Heart right ventricle (tissue), 16 donors: ENCODE measurements at places on chromosomes 3 and 15. TPM values are rescaled to one million over a fixed set of nuclear protein-coding genes. Genes with fewer than 3 reads are reported as not detected.

DNA sequence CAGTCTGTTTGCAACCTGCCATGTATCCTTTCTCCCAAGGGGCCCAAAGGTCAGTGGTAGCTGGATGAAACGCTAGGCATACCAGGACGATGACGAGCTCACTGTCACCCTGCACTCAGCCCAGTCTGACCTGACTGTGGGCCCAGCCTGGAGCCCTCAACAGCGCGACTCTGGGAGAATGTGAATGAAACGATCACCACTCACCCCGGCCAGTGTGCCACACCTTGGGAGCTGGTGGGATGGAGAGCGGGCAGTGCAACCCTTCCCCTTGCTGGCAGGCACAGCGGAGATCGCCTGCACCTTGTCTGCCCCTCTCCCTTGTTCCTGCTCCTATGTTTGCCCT lies 27.2 kb downstream of the SRPRB start:
- DNase-seq: no peak

Gene DZIP1L
- 1.9 TPM for polyA plus RNA-seq

DNA sequence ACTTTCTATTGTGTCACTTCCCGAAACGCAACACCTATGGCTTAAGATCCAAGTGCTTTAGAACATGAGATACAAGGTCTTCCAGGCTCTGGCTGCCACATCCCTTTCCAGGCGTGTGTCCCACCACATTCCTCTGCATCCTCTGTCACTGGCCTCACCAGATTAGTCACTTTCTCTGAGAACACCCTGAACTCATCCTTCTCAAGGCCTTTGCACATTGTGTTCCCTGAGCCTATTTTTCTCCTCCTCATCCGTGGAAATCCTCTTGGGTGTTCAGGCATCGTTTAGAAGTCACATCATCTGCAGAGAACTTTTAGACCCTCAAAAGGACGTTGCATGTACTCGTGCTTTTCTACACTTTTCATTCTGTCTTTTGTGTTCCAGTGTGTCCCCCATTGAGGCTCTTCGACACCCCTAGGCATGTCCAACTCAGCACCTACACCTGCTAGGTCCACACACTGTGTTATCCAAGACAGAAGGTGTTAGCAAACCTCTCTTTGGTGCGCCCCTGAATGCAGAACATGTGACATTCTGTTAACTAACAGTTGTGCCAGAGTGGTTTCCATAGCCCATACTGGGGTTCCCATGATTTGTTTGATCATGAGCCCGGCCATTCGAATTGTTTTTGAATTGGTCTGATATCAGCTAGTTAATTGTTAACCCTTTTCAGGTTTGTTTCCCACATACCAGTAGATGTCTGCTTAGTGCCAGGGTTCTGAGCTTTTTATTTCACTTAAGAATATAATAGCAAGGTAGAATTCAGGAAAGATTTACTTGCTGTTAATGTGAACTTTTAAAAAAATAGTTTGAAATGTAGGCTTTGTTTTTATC lies 67.2 kb downstream of the LPP start:
- no peak for DNase-seq

GRCh38 chr3:160330109-160330508 lies 68.9 kb downstream of the IFT80 start:
- DNase-seq: no peak

Gene MEGF11
- polyA plus RNA-seq: not detected
